ENCODE measurements at places on chromosomes 1 and 21.

DNA sequence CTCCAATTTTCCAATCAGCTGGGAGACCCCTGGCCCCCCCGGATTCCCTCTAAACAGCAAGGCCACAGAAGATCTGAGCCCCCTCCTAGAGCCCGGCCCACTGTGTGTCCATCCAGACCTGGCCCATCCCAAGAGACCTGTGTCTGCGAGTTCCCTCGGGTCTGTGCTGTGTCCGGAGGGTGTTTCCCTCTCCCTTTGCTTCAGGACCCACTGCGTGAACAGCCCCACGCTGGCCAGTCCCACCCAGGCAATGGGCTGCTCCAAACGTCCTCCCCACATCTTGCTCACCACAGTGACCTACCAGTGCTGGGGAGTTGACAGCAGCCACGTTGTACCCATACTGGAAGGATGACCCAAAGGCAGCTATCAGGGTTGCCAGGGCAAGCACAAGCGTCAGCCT is 11.6 kb downstream of the SLC2A5 start:
- no peak for DNase-seq

DNA sequence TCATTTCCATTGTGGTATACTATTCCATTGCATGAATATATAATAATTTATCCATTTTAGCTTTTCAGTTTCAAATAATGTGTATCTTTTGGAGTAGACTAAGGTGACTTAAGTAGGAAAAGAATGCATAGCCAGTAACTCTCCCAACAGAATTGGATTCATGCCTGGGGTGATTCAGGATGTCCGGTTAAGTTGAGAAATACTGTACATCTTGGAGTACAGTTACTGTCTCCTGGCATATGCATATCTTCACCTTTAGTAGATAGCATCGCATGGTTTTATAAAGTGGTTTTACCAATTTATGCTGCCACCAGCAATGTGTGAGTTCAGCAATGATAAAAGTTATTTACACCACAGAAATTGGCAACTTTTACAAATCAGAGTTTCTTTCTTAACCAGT is 18.6 kb upstream of the SLC6A9 start:
- no peak for DNase-seq

- DNase-seq: no peak
Measured at GRCh38 chr1:236861560-236862218, 66.6 kb downstream of the MTR start.

DNA sequence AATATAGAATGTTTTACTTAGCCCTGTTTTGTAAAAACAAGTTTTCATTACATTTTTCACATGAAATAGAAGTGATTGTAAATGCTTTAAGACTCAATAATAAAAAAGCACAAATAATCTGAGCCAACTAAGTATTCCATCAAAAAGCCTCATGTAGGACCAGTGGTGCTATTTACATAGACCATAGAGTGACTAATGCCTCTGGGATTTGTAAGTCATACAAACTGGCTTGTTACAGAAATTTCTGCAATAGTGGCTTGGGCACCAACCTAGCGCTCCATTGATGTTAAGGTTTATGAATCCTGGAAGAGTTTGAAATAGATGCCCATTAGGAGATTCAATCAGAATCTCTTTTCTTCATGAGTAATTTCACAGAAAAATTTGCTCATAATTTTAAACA is 31.9 kb downstream of the ZMYM1 start:
- DNase-seq: no peak

DNA sequence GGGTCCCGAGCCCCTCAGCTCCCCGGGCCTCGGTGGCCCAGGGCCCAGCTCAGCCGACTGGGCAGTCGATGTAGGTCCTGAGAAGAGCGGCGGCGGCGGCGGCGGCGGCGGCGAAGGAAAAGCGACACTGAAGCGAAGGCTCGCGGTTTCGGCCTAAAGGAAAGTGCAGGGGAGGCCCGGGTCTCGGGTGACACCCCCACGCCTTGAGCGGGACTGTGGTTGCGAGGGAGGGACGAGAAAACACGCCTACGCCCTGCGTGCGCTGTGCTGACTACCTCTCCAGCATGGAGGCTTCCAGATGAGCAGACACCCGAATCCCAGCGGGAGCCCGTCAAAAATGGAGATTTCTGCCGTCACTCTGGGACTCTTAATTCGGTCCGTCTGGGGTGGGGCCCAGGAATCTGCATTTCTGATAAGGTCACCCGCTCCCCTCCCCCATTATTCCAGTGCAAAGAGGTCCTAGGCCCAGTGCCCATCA is 31.2 kb downstream of the DNTTIP2 start:
- peak; percentile 64 for DNase-seq

- DNase-seq: no peak
Measured at GRCh38 chr1:21657456-21658190, 11.5 kb downstream of the RAP1GAP start.

GRCh38 chr1:198493329-198493728 is 47.2 kb downstream of the ATP6V1G3 start:
- DNase-seq: no peak

GRCh38 chr1:18531503-18531845 is 50.7 kb downstream of the KLHDC7A start:
- DNase-seq: no peak

GRCh38 chr1:94012708-94013366 is 103.6 kb upstream of the GCLM start:
- no peak for DNase-seq

DNA sequence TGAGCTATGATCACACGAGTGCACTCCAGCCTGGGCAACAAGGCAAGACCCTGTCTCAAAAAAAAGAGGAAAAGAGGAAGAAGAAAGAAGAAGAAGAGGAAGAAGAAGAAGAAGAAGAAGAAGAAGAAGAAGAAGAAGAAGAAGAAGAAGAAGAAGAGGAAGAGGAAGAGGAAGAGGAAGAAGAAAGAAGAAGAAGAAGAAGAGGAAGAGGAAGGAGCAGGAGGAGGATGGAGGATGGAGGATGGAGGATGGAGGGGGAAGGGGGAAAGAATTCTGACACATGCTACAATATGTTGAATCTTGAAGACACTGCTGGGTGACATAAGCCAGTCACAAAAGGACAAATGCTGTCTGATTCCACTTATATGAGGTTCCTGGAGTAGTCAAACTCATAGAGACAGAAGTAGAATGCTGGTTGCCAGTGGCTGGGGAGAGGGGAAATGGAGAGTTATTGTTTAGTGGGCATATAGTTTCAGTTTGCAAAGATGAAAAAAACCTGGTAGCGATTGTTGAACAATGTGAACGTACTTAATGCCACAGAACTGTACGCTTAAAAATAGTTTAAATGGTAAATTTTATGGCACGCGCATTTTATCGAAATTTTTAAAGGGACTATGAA is 47.3 kb upstream of the COA6 start:
- no peak for DNase-seq

DNA sequence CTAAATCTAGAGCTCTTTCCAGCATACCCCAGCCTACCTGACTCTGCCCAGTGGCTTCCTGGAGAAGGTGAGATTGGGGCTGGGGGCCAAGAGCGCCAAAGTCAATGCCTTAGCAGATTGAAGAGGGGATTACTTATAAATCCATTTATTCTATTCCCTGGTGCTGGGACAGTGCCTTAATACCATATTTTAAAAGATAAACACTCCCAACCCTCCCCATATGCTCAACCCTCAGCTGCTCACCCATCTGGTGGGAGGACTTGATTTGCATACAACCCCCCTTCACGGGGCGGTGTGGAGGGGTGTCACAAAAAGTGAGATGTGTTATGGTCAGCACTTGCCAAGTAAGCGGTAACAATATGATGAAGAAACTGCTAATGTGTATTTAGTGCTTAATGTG is 3.2 kb upstream of the DISP3 start:
- DNase-seq: no peak

GRCh38 chr1:61070054-61070453 is 12.3 kb upstream of the NFIA start:
- DNase-seq: no peak

GRCh38 chr1:33365560-33365997 is 44.7 kb upstream of the A3GALT2 start:
- DNase-seq: no peak

- peak; percentile 7 for DNase-seq
Measured at GRCh38 chr1:212557739-212558692, 50.5 kb upstream of the ATF3 start.

DNA sequence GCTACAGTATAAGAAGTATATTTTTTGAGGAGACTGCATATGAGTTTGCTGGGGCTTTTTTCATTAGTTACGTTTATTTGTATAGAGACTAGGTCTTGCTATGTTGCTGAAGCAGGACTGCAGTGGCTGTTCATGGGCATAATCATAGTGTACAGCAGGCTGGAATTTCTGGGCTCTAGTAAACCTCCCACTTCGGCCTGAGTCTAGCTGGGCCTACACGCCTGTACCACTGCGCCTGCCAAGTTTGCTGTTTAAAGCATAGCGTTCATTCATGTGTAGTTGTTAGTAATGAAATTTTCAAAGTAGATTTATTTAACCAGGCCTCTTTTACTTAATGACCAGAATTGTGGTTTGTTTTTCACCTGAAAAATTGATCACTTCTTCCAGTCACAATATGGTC is 33.8 kb downstream of the HS2ST1 start:
- DNase-seq: no peak

- DNase-seq: peak; percentile 13
Measured at GRCh38 chr1:17335821-17336710, 28.1 kb downstream of the PADI4 start.

GRCh38 chr1:47759936-47760629 is 237.1 kb downstream of the TRABD2B start:
- DNase-seq: no peak

DNA sequence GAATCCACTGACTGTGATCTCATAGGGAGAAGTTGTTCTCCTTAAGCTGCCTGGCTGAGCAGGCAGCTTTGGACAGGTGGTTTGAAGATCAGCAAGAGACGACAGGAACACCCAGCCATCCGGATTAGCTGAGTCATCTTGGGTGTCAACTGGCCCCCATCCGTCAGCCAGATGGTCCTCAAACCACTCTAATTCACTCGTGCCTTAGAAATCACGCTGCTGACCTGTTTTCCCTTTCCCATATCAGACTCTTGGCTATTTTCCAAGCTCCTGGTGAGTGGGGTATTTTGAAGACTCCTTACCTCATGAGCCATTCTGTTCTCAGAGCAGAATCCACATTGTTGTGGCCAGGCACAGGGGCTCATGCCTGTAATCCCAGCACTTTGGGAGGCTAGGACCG is 149.1 kb upstream of the L1TD1 start:
- DNase-seq: no peak

DNA sequence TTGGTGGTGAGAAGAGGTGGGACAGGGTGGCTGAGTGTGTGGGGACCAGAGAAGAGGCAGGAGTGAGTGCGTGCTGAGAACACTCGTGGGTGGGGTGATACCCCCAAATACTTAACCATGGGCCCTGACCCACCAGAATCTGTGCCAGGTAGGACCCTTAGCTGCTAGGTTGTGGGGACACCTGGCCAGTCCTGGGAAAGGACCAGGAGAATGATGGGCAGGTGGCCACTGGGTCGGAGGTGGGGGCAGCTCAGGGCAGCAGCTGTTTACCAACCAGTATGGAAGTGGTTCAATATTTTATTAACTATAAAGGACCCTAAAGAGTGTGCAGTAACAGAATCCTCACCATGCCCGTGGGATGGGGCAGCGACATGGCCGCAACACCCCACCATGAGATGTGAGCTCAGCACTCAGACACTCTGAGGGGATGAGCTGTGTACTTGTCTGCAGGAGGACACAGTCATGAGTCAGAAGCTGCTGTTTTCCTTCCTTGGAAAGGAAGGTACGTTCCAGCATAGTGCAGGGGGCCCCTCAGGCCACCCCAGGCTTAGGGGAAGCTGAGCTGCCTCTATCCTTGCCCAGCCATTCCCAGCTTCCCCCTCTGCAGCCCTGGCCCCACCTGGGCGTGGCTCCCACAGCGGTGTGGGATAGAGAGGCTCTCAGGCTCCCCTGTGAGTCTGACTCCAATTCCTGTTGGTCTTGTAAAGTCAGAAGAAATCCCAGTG is 25.4 kb downstream of the TEX35 start:
- DNase-seq: no peak

DNA sequence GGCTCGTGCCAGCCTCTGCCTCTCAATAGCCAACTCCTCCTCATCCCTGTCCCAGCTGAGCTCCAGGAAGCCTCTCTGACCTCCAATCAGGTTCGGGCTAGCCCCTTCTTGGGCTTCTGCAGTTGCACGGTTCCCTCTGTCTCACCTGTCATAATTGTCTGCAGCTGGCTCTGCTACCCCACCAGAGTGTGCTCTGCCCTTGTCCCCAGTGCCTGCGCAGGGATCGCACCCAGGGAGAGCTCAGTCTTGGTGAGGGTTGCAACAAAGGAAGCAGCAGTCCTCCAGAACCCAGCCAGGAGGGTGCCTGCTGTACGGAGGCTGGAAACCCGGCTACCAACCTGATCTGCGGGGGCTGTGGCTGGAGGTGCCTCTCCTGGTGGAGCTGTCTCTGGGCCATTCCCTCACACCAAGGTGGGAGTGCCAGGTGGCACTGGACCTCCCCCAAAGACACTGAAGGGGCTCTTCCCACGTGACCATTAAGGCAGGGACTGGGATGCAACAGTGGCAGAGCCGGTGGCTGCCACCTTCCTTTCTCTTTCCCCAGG is 63.5 kb upstream of the DMRTB1 start:
- no peak for DNase-seq

GRCh38 chr21:31220575-31220974 is 123.5 kb downstream of the TIAM1 start:
- no peak for DNase-seq

DNA sequence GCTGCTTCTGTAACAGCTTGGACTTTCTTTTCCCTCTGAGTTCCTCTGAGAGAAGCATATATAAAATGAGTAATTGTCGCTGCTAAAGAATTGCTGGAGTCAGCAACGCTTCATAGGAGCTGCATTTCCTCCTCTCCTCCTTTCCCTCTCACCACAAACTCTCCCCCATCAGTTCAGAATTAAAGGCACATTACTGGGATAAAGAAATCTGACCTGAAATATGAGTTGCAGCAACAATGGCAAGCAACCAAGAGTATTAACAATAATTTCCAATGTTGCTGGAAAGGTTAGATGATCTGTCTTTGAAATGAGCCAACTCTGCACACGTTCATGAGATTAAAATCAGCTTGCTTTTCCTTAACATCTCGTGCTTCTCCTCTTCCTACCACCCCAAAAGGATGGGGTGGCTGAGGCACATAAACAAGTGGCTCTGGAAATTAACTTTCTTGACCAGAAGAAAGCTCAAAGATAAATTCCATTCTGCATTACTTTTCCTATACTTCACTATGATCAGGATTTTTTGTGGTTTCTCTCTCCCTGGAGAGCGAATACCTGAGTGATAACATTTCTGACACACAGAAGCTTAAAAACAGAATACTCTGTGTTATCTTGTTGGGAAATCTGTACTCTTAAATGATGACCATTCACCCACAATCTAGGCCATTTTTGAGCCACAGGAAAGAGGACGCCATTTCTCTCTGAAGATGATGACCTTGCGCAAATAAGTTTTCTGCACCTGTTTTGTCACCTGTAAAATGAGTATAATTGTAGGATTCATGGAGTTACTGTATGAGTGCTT is 90.2 kb downstream of the TGFBR3 start:
- no peak for DNase-seq

- no peak for DNase-seq
Measured at GRCh38 chr1:183891158-183891856, 86.4 kb downstream of the RGL1 start.

DNA sequence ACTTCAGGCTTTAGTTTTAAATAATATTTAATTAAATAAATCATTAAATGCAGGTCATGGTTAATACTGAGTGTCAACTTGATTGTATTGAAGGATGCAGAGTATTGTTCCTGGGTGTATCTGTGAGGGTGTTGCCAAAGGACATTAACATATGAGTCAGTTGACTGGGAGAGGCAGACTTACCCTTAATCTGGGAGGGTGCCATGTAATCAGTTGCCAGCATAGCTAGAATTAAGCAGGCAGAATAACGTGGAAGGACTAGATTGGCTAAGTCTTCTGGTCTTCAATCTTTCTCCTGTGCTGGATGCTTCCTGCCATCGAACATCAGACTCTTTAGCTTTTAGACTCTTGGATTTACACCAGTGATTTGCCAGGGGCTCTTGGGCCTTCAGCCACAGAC is 85.3 kb downstream of the MAP3K21 start:
- DNase-seq: no peak
